Fibroblast of mammary gland (primary cell): ENCODE measurements at places on chromosomes 6 and 20.

- DNase-seq: peak; percentile 99
Measured at GRCh38 chr6:26596579-26597388, at the start of gene ABT1. ABT1 (plus strand) TSS chr6:26596953; CDS start chr6:26596983, 30 bp downstream.

GRCh38 chr6:30122515-30122914 lies 9.6 kb upstream of the TRIM31 start:
- peak; percentile 24 for DNase-seq

DNA sequence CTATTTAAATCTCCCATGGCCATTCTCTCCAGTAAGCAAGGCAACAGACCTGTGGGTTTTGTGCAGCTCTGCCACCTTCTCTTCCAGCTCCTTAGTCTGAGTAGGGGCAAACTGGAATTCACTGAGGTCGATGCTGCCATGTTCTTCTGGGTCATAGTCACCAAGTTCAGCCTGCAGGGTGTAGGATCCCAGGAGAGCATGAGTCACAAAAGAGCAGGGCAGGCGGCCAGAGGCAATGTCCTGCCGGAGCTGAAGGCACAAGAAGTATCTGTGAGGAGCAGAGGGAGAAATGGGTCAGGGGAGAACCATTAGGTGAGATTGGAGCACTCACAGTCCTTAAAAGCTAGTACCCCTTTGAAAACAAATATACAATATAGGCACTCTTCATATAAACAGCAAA lies 73.7 kb downstream of the SMLR1 start:
- DNase-seq: peak; percentile 85

- DNase-seq: peak; percentile 14
Measured at GRCh38 chr6:85726206-85726605, 83.5 kb upstream of the SYNCRIP start.

DNA sequence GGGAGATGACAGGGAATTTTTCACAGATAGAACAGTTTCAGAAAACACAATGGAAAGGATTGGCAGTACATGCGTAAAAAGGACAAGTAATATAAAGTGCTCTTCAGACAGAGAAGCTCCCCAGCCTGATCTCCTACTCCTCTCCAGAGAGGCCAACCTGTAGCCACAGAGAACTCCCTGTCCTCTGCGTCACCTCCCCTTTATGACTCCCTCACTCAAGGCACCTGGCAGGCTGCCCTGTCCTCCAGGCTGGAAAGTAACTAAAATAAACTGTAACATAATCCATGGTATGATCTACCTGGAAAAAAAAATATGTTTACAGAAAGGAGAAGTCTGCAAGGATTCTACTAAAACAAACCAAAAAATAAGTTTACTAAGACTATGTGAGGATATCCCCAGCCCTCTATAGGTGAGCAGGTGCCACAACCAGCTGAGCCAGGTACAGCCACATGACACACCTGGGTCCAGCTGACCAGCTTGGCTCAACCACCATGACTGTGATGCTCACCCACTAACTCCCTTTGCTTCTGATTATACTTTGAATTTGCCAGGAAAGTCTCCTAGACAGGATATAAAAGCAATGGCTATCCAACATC lies 29.2 kb downstream of the MBOAT1 start:
- DNase-seq: no peak

DNA sequence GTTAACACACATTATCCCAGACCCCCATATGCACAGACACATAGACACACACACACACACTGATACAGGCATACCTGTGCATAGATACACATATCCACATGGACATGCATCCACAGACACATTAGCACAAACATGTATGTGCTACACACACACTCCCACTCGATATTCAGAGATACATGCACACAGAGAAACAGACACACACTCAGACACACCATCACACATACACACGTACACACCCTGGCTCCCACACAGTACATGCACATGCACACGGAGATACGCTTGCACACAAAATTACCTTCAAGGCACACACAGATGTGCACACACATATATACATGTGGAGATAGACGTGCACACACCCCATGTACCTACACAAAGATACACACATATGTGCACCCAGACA lies 19.7 kb downstream of the RBM38 start:
- no peak for DNase-seq

GRCh38 chr6:158026054-158026900 lies 44.6 kb downstream of the SYNJ2 start:
- DNase-seq: peak; percentile 99

- peak; percentile 69 for DNase-seq
Measured at GRCh38 chr6:12957321-12958051, 240.9 kb downstream of the PHACTR1 start.

DNA sequence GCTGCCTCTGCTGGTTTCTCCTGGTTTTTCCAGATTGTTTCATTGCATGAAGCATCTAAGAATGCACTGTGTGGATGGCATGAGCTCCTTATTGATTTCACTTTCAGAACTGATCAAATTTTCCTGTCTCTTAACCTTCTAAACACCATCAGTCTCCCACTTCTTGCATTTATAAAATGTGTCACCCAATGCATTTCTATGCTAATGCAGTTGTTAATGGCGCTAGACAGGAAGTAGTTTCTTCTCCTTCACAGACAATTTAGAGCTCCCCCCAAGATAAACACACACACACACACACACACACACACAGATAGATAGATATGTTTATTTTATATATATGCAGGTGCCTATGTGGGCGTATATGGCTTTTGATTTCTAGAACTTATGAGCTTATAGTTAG lies 45.6 kb upstream of the FOXA2 start:
- DNase-seq: no peak

- no peak for DNase-seq
Measured at GRCh38 chr6:140874066-140874465, 1258.7 kb upstream of the GJE1 start.

DNA sequence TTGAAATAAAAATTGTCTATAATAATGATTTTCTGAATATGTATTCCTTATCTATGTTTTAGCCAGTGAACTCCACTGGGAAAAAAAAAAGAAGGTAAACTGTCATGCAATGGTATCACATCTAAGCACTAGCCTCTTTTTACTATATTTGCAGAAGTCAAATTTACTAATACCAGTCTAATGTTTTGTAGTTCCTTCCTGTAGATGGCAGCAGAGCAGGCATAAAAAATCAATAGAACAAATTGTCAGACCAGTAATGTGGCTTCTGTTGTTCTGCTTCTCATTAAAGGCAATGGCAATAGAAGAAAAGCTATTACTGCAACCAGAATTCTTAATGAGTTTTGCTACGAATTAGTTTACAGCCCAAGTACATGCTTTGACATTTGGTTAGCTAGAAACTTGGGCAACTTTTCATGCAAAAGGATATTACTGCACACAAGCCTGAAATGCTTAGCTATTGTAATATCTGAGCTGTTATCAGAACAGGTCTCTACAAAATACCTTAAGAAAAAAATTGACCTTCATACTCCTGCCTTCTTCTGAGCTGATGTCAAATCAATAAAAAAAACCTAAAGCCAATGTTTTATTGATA lies 476.9 kb downstream of the KHDRBS2 start:
- DNase-seq: peak; percentile 10

GRCh38 chr20:3663031-3663701 lies at the start of gene GFRA4:
GFRA4 (minus strand) TSS chr20:3663399; CDS start chr20:3663399, 0 bp downstream.
- no peak for DNase-seq

GRCh38 chr6:128521282-128521632 lies 858 bp upstream of the PTPRK start:
- DNase-seq: peak; percentile 58

GRCh38 chr20:48680650-48681049 lies 147.1 kb downstream of the PREX1 start:
- no peak for DNase-seq

DNA sequence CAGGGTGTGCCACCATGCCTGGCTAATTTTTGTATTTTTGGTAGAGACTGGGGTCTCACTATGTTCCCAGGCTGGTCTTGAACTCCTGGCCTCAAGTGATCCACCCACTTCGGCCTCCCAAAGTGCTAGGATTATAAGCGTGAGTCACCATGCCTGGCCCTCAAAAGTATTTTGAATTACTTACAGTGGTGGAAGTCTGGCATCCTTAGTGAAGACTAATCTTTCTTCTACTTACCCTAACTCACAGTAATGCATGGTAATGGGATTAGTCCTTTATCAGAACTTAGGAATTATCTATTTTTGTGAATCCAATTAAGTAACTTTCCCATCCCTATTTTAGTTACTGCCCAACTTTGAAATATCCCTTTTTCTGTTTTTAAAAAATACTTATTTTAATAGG lies 3.9 kb downstream of the RWDD1 start:
- no peak for DNase-seq

GRCh38 chr6:108751851-108752732 lies 96.1 kb upstream of the ARMC2 start:
- DNase-seq: no peak

DNA sequence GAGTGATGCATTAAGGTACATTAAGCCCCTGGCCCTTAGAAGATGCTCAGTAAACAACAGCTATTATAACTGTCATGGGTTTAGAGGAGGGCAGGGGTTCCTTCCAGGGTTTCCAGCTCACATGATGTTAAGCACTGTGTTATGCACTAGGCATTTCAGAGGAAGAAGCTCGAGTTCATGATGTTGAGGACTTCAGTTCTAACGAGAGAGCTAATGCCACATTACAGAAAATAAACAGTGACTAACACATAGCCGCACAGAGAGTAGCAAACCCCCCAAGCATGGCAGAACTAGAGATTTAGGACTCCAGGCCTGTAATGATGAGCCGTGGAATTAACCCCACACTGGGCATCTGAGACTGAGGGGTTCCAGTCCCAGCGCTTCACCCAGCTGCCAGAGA lies 105.2 kb downstream of the UNC5CL start:
- DNase-seq: no peak

DNA sequence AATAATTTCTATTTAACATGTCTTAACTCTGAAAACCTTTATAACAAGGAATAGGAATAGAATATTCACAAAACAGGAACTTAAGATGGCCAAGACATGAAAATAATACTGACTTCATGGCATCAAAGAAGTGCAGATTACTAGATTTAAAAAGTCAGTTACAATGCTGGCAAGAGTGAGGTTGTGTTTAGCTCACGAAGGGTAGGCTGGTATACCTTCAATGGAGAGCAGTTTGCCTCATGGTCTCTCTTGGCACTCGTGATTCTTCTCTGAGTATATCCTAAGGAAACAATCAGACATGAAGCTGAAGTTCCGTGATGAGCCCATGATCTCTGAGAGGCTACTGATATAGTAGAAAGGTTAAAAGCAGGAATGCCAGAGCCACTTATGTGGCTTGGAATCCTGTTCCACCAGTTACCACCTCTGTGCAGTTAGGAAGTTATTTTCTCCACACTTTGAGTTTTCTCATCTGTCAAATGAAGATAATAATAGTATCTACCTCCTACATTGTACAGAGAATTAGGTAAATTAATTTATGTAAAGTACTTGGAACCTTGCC lies 7.2 kb downstream of the NCOA7 start:
- DNase-seq: no peak

- DNase-seq: peak; percentile 32
Measured at GRCh38 chr20:18019068-18019467, 38.6 kb downstream of the OVOL2 start.

- peak; percentile 62 for DNase-seq
Measured at GRCh38 chr6:53250176-53251032, 98.3 kb downstream of the ELOVL5 start.

GRCh38 chr6:11632795-11633511 lies 95.4 kb downstream of the TMEM170B start:
- DNase-seq: peak; percentile 16

- DNase-seq: no peak
Measured at GRCh38 chr20:25457886-25458680, 50.6 kb downstream of the GINS1 start.

- DNase-seq: no peak
Measured at GRCh38 chr6:55266896-55267295, 60.4 kb upstream of the GFRAL start.

- no peak for DNase-seq
Measured at GRCh38 chr6:52135217-52135616, 47.8 kb upstream of the PKHD1 start.

DNA sequence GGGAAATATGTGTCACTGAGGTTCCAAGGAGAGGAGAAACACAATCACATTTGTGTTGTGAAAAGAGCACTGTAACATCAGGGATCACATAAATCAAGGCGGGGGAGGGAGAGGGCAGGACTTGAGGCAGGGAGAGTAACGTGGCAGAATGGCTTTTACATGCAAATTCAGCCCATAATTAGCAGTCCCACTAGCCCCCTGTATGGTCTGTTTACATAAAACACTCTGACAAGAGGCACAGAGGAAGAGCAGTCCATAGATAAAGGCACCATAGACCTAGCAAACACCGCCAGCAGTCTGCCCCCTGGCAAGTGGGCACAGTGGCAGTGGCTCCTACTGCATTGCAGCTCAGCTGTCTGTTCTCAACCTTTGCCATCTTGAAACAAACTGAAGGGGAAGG lies 82.7 kb downstream of the LYRM2 start:
- DNase-seq: no peak

DNA sequence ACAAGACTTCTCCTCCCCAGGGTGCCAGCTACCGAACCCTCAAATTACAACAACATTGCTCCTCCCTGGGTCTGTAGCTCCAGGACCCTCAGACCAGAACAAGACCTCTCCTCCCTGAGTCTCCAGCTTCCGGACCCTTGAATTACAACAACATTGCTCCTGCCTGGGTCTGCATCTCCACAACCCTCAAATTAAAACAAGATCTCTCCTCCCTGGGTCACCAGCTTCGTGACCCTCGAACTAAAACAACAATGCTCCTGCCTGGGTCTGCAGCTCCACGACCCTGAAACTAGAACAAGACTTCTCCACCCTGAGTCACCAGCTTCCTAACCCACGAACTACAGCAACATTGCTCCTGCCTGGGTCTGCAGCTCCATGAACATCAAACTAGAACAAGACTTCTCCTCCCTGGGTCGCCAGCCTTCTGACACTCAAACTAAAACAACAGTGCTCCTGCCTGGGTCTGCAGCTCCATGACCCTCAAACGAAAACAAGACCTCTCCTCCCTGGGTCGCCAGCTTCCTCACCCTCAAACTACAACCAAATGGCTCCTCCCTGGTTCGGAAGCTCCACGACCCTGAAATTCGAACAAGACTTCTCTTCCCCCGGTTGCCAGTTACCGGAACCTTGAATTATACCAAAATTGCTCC lies 324.5 kb downstream of the PREX1 start:
- DNase-seq: no peak

GRCh38 chr6:108831104-108831503 lies 17.1 kb upstream of the ARMC2 start:
- no peak for DNase-seq

DNA sequence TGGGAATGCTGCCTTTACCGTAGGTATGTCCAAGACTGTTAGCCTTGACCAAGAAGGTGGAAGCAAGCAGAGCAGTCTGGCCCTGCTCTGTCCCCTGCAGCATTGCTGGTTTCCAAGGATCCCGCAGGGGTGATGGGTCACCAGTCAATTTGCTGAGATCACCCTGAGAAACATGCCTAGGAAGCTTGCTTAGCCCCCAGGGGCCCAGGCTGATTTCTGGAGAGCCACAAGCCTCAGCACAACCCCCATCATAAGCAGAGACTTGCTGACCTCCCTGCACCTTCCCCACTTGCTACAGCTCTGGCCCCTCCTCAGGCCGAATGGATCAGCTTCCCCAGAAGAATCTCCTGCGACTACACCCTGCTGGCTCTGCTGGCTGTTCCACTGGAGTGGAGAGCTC lies 21.5 kb downstream of the ARHGAP40 start:
- DNase-seq: no peak
